ENCODE measurements at places on chromosomes 6 and 20.

GRCh38 chr20:61256824-61257223, 4.8 kb downstream of the CDH4 start:
- DNase-seq, result no peak

DNA sequence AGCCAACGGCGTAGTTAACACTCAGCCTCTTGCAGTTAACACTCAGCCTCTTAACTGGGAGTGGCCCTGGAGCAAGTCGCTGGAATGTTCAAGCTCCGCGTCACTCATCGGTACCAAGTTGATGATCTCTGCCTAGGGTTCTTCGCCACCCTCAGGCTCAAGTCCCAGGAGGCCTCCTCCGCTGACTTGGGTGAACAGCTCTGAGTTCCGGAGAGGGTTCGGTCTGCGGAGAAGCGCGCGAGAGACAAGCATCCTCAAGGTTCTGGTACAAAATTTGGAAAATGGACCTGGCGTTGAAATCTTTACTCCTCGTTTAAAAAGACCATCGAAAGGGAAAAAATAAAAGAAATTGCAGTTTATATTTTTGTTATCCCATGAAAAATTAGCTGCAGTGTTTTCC, 876 bp upstream of the DSP start:
- DNase-seq, result no peak

- DNase-seq, result no peak
These were observed 38.1 kb downstream of the FAM50B start for GRCh38 chr6:3887150-3887700.

- no peak for DNase-seq
These were observed 38.8 kb downstream of the SLC22A3 start for GRCh38 chr6:160386869-160387530.

- DNase-seq, result peak; percentile 62
These were observed 557 bp upstream of the DYNLRB1 start for GRCh38 chr20:34515484-34516246.

- DNase-seq, result peak; percentile 78
These were observed at the start of gene SLC2A4RG for GRCh38 chr20:63739130-63740069. SLC2A4RG (plus strand) TSS chr20:63739776; CDS start chr20:63739913, 137 bp downstream.

DNA sequence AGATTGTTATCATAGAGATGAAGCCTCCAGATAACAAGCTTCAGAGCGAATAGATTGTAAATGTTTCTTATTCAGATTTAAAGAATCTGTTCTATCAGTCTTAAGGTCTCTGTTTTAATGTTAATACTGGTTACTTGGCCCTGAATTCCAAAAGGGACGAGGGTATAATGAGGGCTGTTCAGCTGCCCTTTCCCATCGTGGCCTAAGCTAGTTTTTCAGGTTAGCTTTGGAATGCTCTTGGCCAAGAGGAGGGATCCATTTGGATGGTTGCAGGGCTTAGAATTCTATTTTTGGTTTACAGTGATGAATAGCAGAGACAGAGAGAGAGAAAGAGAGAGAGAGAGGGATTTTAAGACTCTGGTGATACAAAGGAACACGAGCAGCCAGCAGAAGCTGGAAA, 62.8 kb upstream of the UFL1 start:
- DNase-seq, result no peak

DNA sequence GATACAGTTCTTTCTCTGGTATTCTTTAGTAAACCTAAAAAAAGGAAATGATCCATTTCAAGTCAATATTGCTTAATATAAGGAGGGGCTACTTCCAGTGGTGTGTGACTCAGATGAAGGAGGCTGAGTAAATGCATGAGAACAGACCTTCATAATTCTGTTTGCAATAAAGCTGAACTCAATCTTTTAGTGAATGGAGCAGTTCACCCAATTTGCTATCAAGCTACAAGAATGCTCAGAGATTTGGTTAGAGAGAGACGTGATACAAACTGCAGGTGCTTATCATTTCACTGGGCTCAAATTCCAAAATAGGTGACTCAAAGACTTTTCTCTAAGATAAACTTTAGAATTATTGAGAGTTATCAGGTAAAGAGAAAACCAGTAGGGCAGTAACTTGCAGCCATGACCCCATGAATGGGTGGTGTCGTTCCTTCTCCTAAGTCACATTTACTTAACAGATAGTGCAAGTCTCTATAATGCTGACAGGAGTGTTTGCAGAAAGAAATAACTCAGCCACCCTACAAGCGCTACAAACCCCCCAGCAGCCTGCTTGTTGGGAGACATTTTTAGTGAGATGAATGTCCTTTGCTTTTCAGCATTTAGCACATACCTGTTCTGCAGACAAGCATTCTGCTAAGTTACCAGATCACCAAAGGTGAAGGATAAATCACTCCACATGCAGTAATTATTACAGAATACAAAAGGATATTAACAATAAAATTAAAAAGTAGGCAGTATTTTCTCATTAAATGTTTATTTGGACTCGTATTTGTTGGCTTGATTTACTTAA, 16.4 kb upstream of the BLOC1S5 start:
- no peak for DNase-seq

DNA sequence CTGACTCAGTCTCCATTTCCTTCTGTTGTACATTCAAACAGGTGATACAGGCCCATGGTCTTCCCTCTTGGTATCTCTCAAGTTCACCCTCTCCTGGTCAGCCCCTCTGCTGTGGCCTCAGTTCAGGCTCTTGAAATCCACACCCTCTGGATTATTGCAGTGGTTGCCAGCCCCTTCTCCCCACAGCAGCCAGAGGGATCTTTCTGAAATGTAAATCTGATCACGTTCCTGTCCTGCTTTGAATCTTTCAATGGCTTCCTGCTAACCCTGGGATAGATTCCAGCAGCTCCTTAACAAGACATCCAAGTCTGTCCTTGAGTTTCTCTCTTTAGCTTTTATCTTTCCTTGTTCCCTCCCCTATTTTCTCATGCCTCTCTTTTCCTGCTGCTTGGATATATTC, 22.2 kb downstream of the CHMP4B start:
- DNase-seq, result no peak

DNA sequence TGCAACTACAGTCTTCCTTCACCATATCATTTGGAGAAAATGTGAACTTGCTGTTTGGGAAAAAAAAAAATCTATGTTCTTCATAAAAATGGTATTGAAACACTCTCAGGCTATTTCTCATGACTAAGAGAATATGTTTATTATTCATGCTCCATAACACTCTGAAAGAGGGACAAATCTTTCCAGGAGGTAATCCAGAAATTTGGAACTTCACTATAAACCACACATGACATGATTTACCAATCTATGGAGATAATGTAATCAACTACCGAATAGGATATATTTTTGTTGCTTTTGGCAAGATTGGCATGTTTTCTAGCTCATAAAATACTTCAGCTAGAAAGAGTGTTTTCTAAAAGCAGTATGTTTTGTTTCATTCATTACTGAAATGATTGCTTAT, 56.3 kb downstream of the THEMIS start:
- DNase-seq, result no peak

DNA sequence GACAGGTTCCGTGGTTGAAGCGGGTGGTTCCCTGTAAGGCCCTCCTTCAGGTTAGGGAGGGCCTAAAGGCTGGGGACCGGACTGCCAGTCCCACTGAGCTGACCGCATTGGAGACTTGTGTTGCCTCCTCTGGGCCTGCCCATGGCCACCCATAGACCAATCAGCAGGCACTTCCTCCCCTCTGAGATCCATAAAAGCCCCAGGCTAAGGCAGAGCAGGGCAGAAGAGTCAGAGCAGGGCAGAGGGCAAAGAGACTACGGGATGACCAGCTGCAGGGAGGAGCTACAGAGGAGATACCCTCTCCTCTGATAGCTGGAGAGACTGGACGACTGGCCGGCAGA, 537.4 kb downstream of the TENT5A start:
- DNase-seq, result no peak

- no peak for DNase-seq
These were observed 5.9 kb upstream of the LPIN3 start for GRCh38 chr20:41334443-41335421.

- DNase-seq, result no peak
These were observed 44.7 kb downstream of the VAPB start for GRCh38 chr20:58433759-58434158.

- DNase-seq, result no peak
These were observed 77.0 kb downstream of the PLCB1 start for GRCh38 chr20:8209061-8209460.

GRCh38 chr6:12208190-12208589, 82.0 kb upstream of the EDN1 start:
- DNase-seq, result peak; percentile 81

DNA sequence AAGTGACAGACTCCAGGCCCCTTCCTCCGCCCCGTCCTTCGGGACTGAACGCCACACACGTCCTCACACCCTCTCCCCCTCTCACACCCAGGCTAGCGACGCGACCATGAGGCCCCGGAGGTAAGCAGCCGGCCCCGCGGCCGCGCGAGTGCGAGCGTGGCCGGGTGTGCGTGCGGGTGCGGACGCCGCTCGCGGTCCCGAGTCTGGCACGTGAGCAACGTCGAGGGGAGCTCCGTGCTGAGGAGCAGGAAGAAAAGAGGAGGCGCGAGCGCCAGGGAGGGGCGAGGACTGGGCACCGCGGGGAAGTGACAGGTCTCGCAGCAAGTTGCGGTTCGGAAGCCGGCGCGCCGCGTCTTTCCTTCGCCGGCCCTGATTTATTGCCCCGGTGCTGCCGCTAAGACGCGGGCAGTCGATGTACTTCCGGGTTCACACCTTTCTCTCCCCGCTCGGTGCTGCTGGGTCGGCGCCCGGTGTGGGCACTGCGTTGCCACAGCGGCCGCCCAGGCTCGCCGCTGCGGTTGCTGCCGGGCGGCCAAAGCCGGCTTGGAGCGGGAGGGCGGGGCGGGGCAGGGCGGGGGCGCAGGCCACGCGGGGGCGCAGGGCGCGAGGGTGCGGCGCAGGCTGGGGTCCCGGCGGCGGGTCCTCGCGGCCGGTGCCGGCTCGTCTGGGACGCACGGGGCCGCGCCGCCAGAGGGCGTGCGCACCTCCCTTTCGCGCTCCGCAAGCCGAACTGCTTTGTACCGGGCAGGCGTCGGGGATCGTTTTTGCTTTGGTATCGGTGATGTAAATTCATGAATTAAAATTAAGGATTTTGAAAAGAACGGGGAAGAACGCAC, 15.8 kb upstream of the LIN28B start:
- peak; percentile 16 for DNase-seq

GRCh38 chr6:167690931-167691330, 135.8 kb upstream of the AFDN start:
- no peak for DNase-seq

DNA sequence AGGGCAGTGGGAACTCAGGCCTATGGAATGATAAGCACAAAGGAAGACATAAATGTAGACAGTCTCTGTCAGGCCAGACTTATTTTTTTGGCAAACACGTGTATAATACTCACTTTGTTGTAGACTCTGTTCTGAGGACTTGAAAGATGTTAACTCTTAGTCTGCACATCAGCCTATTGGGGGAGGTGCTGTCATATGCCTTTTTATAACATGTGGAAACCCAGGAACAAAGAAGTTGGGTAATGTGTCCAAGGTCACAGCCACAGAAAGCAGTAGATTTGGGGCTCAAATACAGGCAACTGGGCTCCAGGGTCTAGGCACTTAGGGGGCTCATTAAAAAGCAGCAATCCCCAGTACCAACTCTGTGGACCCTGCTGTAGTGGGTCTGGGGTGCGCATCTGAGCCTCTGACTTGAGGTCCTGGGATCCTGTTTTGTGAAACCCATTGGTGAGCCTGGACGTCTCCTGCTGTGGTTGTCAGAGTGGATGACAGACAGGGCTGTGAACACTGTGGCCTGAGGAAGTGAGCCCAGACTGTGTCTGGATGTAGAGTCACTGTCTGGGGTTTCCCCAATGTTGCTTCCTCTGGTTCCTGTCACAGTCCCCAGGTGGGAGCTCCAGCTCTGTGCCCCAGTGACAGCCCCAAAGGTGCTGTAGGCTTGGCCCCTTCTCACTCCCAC, 50.0 kb downstream of the CDH26 start:
- peak; percentile 53 for DNase-seq

- peak; percentile 72 for DNase-seq
These were observed at the start of gene ZBP1 for GRCh38 chr20:57620274-57620990. ZBP1 (minus strand) TSS chr20:57620426; CDS start chr20:57620295, 131 bp downstream.

- DNase-seq, result no peak
These were observed 4.6 kb upstream of the BPIFA1 start for GRCh38 chr20:33231237-33231636.

DNA sequence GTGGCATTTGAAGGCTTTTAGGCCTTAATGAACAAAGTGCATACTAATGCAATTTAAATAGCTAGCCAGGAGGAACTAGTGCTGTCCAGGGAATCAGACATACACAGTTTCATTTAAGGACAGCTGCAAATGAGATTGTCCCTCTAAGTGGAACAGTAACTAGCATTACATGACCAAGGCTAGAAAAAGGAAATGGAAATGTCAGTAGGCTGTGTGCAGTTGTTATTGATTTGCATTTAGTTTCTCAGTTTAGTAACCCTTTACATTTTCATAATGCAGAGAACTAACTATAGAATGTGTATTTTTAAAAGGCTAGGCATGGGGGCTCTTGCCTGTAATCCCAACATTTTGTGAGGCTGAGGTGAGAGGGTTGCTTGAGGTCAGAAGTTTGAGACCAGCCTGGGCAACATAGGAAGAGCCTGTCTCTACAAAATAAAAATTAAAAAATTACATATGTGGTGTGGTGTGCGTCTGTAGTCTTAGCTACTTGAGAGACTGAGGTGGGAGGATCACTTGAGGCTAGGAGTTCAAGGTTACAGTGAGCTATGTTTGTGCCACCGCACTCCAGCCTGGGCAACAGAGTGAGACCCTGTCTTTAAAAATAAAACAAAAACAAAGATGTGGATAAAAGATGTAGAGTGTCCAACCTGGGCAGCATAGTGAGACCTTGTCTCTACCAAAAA, 468.0 kb downstream of the UTRN start:
- DNase-seq, result no peak

DNA sequence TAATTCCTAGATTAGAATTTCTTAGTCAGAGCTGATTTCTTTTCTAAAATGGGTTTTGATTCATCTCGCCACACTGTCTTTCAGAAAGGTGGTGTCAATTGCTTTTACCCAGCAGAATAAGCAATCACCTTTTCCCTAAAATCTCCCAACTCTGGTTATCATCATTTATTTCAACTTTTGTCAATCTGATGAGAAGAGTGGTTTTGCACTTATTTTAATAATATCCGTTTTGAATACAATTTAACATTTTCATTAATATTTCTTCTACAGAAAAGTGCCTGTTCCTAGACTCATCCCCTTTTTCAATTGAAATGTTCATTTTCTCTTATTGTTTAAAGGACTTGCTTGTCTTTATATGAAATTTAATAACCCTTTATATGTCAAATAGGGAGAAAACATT, 8.2 kb upstream of the NCR2 start:
- no peak for DNase-seq

- DNase-seq, result no peak
These were observed at the start of gene CLPSL1 for GRCh38 chr6:35780719-35781118. CLPSL1 (plus strand) TSS chr6:35781019; CDS start chr6:35781111, 92 bp downstream.

DNA sequence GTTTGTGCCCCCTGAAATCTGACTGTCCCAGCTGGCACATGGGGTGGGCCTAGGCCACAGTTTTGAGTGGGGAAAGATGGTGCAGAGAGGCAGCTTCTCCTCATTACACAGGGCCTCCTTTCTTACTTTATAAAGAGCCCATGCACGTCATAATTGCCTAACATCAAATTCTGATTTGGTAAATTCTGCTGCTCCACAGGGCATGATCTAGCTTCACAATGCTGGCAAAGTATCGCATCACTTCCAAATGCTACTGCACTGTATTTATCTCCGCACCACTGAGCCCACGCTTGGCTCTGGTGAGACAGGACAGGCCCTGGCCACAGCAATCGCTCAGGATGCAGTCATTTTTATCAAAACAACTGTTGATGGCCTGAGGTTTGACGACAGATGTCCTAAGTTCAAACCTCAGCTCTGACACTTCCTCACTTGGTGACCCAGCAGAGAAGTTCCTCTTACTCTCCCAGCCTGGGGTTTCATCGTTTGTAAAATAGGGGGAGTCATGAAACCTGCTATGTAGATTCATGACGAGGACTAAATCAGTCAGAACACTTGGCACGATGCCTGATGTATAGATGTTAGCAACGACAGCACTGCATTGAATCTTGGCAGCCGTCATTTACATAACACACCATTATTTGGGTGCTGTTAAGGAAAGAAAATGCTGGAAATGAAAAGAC, 187.9 kb downstream of the TTLL2 start:
- no peak for DNase-seq

Data from CD4-positive, alpha-beta T cell treated with Interleukin-4 for 1 hour (primary cell).